Kidney capillary endothelial cell (primary cell): ENCODE measurements at places on chromosomes 4 and X.

GRCh38 chr4:56959100-56959499 is 18.3 kb downstream of the NOA1 start:
- no peak for DNase-seq

GRCh38 chr4:105067431-105067830 is 79.2 kb upstream of the TET2 start:
- no peak for DNase-seq

GRCh38 chr4:118034053-118034785 is at the start of gene NDST3:
NDST3 (plus strand) TSS chr4:118034486; CDS start chr4:118053911, 19,425 bp downstream.
- DNase-seq: peak; percentile 76

GRCh38 chr4:30840571-30840970 is 120.4 kb downstream of the PCDH7 start:
- no peak for DNase-seq

GRCh38 chr4:93775551-93775950 is 53.0 kb upstream of the ATOH1 start:
- DNase-seq: no peak

- DNase-seq: no peak
These were observed 99.5 kb downstream of the CXXC4 start for GRCh38 chr4:104395168-104395614.

GRCh38 chrX:2489446-2490445 is 11.0 kb downstream of the DHRSX start:
- DNase-seq: no peak

GRCh38 chr4:89284020-89284424 is 23.6 kb downstream of the GPRIN3 start:
- DNase-seq: no peak

GRCh38 chrX:142503967-142504643 is 299.0 kb upstream of the MAGEC2 start:
- no peak for DNase-seq

GRCh38 chr4:136424052-136424451 is 1108.2 kb downstream of the PCDH18 start:
- no peak for DNase-seq

DNA sequence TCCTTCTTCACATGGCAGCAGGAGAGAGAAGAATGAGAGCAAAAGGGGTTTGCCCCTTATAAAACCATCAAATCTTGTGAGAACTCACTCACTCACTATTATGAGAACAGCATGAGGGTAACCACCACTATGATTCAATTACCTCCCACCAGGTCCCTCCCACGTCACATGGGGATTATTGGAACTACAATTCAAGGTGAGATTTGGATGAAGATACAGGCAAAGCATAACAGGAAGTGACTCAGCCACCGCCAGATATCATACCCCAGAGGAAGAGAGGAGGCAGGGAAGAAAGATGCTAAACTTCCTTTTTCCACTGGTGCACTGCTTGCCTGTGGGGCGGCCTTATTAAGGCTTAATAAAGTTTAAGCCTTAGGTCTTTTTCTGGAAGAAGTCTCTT is 766.1 kb downstream of the KCTD8 start:
- no peak for DNase-seq

GRCh38 chr4:94791701-94792100 is 33.9 kb downstream of the BMPR1B start:
- DNase-seq: no peak

GRCh38 chrX:24153178-24153795 is 3.8 kb downstream of the ZFX start:
- no peak for DNase-seq

- no peak for DNase-seq
These were observed 101.9 kb upstream of the RBPJ start for GRCh38 chr4:26218677-26219605.

DNA sequence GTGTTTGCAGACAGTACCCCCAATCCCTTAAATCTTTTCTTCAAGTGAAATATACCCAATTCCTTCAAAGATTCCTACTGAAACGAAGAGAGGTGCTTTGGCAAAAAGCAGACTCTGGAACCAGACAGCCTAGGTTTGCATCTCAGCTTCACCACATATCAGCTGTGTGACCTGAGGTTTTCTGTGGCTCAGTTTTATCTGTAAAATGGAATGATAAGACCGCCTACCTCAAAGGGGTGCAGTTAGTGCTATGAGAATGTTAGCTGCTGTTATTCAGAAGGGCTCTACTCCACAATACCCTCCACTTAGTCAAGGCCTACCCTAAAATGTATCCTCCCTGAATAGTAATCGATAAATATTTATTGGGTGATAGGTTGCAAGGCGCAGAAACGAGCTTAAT is 664 bp downstream of the PIR start:
- DNase-seq: no peak

GRCh38 chr4:69974631-69975030 is 9.1 kb upstream of the CSN2 start:
- no peak for DNase-seq

GRCh38 chr4:99654361-99654761 is 3.3 kb downstream of the C4orf54 start:
- DNase-seq: peak; percentile 27

- DNase-seq: no peak
These were observed 52.3 kb upstream of the LSM6 start for GRCh38 chr4:146123231-146123630.

- DNase-seq: no peak
These were observed 10.5 kb upstream of the PAQR3 start for GRCh38 chr4:78949735-78950134.

- DNase-seq: no peak
These were observed 78.0 kb upstream of the BCOR start for GRCh38 chrX:40175511-40176350.

DNA sequence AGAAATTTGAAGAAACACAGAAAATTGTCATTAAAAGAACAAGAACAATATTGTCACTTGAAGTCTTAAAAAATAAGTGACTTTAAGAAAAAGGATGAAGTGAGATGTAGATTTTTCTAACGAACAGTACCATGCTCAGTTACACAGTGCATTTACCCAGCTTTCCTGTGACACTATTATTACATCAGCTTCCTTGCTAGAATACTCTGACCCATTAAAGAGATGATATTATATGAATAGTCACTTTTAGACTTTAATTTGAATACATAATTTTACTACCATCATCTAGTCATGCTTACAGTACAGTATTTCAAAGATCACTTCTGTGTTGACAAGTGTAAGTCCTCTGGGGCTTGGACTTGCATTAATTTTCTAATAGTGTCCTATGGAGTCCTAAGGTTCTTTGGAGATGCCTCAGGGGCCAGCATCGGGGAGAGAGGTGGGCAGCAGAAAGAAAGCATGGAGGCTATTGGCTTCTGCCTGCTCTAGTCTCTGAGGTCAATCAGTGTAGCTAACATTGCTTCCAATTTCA is 10.7 kb downstream of the COL25A1 start:
- no peak for DNase-seq

GRCh38 chrX:83916525-83916924 is 55.6 kb downstream of the CYLC1 start:
- DNase-seq: no peak

DNA sequence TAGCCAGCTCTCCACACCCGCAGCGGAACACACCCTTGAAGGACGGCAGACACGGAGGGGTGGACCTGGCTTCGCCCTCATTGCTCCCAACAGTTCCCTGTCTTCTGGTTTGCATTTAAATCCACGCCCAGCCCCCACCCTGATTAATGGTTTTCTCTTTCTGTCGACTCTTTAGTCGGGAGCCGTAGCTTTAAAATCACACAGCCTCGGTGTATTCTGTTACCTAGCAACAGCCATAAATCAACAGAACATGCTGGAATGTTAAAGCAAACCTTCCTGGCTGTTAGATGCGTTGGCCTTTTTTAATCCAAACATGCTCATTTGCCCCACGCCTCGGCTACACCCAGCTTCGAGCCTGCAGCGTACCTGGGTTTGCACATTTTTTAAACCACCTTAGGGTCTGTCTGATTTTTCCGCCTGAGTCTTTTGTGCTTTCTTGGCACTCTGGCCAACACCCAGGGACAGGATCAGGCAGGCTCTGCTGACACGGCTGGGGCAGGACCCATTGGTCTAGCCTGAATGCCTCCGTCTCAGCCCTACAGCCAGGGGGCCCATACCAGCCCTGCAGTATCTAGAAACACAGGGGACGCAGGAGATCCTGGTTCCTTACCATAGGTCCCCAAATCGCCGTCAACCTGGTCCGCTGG is 21.4 kb upstream of the PPP2R2C start:
- no peak for DNase-seq

- DNase-seq: no peak
These were observed 731 bp upstream of the AMMECR1 start for GRCh38 chrX:110318664-110318968.

DNA sequence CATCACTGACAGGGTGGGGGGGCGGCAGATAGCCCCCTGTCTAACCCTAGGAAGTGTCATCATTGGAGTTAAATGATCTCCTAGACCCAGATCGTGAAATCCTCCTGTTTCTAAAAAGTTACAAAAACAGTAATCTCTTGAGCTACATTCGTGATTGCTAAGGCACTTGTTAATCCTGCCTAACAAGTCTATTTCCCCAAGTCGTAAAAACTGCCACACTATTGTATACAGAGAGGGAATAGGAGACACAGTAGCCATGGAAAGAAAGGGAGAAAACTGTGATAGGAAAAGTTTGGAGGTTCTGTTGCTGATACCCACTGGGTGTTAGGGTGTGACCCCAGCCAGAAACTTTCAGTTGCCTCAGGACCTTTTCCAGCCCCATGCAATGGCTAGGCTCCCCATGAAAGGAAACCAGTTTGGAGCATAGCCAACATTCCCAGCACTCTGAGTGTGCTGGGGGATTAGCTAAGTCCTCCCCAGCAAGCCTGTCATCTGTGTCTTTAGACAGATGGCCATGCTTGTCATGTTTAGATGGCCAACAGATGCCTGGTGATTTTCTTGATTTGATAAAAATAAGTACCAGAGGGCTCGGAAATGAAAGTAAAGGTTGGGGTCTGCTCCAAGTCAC is 63.3 kb upstream of the ANXA10 start:
- no peak for DNase-seq

DNA sequence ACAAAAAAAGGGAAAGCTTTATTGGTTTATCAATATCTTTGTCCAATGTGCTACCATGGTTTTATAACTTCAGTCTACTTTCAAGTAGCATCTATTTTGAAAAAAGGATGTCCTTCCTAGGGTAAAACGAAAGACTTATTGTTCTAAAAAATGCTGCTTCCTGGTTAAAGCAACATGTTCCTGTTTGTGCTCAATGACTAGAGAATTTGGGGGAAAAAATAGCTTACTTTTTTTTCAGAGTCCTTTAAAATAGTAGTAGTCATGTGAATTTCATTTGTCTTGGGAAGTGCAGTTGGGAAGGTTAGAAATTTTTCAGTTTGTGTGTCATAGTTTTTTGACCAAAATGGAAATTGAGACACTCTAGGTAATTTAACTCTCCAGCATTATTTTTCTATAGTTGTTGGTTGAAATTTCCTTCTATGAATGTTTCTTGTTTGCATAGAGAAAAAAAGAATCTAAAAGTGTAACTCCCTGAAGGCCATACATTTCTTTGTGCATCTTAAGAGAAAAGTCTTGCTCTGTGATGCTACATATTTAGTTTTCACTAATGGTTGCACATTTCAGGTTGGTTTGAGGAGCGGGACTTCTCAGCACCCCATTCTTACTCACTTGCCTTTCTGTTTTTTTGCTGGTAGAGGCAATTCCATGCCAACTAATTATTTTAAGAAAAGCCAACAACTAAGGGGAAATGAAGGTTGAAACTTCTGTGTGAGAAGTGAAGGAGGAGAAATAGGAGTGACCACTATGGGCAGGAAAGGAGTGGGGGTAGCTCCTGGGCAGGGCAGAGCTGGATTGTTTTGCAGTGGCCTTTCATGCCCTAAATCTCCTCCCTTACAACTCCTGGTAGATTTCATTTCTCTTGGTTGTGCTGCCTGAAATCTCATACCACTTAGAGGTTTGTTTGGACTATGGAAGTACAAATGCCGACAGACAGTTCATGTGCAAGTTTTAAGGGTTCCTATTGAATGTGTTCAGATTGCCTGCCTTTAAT is 76.4 kb downstream of the RAPGEF2 start:
- DNase-seq: peak; percentile 49

DNA sequence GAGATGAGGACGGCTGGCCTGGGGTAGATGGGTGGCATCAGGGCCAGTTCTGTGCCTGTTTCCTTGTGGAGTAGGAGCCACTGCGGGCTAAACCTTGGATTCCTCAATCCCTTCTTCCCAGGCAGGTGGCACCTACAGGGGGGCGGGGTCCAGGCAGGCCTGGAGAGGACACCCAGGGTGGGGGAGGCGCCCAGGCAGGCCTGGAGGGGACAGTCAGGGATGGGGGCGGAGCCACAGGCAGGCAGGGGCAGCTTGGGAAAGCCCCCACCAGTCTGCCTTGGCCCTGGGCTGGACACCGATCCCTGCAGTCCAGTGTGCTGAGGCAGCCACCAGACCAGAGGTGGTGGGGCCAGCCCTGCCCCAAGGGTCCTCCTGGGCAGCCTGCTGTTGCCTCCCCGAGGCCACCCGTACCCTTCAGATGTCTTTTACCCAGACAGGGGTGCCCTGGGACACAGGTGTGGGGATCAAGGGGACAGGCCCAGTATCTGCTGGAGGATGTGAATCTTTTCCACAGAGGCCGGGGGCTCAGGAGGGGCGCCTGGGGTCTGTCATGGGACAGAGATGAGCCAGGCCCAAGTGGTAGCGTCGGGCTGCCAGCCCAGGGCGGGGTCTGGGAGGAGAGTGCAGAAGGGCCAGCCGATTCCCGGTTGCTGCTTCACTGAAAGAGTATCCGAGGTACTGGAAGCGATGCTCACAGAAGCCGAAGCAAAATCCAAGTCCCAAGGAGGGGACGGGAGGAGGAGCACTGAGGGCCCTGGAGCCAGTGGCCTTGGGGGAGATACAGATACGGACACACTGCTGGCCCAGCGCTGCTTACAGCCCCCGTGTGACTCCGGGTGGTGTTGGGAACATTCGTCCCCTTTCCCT is 34.5 kb downstream of the LRPAP1 start:
- no peak for DNase-seq

DNA sequence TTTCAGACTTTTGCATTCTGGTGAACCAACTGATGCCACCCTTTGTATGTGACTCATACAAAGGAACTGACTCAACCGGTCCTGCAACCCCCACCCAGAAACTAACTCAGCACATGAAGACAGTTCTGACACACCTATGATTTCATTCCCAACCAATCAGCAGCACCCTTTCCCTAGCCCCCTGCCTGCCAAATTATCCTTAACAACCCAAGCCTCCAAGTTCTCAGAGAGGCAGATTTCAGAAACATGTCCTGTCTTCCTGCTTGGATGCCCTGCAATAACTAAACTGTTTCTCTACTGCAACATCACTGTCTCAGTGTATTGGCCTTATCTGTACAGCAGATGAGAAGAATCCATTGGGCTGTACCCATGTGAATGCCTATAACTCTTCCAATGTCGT is 284.7 kb downstream of the CAMK2D start:
- DNase-seq: no peak

GRCh38 chrX:73842541-73843234 is 279.7 kb downstream of the CHIC1 start:
- DNase-seq: no peak

GRCh38 chrX:109857584-109858228 is 124.6 kb upstream of the ACSL4 start:
- no peak for DNase-seq

- DNase-seq: no peak
These were observed 115.5 kb upstream of the FAM9C start for GRCh38 chrX:13159886-13160285.
